AG08395 (cell line): ENCODE measurements at places on chromosomes 6 and 20.
A peak's percentile ranks its signal among the peaks of the same experiment; 100 is the strongest.

- no peak for DNase-seq
Measured at GRCh38 chr6:33211666-33212422, 3.5 kb downstream of the RING1 start.

DNA sequence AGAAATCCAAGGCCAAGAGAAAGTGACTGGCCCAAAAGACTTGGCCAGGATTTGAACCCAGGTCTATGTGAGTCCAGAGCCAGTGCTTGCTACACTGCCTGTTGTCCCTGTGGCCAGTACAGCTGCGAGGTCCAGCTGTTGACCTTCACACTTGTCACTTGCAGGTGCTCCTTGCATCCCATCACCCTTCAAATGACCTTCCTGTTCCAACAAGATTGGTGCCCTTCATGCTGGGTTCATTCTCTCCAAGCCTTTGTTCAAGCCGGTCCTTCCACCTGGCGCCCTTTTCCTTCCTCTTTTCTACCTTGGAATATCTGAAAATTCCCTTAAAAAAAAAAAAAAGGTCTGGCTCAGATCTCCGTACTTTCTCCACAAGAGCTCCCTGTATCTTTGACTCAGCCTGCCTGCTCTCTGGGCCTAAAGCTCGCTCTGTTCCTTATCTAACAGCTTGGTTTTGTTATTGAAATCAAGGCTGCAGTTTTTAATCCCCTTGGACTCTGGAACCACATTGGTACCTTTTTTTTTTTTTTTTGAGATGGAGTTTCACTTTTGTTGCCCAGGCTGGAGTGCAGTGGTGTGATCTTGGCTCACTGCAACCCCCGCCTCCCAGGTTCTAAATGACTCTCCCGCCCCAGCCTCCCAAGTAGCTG, 22.2 kb upstream of the MRPS18A start:
- DNase-seq, result no peak

DNA sequence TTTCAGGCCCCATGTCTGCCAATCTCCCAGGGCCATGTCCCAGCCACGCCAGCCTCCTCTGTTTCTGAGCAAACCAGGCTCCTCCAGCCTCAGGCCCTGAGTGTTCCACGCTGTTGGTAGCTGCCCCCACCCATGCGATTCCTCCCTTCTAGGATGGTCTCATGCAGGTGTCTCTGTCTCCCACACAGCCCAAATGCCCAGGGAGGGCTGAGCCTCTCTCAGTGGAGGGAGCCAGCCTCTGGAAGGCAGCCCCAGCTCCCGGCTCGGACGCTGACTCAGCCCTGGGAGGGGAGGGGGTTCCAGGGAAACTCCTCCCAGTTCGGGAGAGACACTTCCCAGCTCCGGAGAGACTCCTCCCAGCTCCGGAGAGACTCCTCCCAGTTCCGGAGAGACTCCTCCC, 122.9 kb upstream of the AFDN start:
- DNase-seq, result no peak

GRCh38 chr20:60210779-60211617, 252.8 kb downstream of the CDH26 start:
- peak; percentile 59 for DNase-seq

DNA sequence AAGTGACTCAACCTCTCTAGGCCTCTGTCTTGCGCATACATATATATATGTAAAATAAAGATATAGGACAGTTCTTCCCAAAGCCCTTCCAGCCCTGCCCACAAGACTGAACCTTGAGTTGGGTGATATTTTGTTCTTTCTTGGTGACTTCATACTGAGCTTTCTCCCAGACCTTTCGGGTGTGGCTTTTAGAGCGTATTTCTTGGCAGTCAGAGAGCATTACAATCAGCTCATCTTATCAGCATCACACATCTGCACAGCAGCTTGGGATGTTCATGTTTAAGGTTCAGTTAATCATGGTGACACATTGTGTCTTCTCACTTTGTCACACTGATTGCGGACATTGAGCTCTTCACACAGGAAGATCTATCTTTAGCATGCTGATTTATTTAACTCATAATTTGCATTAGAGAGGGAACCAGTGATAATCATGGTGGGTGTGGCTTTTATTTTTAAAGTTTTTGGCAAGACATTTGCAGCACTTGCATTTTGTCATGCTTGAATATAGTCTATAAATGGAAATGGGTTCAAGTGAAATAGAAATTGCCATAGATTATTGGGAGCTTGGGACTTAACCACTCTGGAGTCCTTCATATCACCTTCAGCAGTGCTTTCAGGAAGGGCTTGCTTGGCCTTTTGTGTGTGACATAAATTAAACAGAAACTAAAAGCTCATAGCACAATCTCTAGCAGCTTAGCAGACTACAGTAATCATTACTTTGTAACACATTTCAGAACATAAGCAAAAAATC, 8.3 kb downstream of the KIF3B start:
- DNase-seq, result peak; percentile 20

DNA sequence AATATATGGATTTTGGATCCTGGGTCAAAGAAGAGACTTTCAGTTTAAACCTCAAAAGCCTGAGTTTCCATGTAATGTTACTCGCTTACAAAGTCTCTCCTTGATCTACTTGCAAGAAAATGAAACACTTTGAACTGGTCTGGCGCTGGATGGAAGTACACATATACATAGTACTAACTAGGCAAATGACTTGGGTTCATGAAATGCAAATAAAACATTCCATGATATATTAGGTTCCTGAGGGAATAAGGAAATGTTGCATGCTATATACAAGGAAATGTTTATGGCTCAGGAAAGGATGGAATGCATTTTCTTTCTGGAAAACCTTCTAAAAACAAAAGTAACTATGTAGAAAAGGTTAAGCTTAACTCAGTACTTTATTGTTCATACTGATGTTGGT, 11.4 kb upstream of the TXLNB start:
- no peak for DNase-seq

DNA sequence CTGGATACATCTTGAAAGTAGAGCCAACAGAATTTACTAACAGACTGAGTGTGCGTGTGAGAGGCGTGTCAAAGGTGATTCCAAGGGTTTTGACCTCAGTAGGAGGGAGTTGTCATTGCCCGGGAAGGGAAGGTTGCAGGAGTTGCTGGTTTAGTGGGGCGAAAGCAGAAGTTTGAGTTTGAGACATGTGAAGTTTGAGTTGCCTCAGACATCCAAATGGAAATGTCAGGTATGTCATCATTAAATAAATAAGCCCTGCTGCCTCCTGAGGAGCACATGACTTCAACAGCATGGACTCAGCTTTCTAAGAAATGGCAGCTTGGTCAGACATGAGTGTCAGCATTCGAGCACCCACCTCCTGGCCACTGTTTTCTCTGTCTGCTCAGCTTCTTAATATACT, 26.6 kb upstream of the TGM2 start:
- DNase-seq, result no peak

GRCh38 chr6:88276331-88276730, 110.2 kb upstream of the CNR1 start:
- DNase-seq, result no peak
